AG08396 (cell line): ENCODE measurements at places on chromosomes 4 and X.
A peak's percentile ranks its signal among the peaks of the same experiment; 100 is the strongest.

- peak; percentile 23 for DNase-seq
Measured at GRCh38 chrX:12771445-12772069, 19.7 kb upstream of the PRPS2 start.

GRCh38 chrX:43525901-43526610 is 130.0 kb upstream of the MAOA start:
- no peak for DNase-seq

DNA sequence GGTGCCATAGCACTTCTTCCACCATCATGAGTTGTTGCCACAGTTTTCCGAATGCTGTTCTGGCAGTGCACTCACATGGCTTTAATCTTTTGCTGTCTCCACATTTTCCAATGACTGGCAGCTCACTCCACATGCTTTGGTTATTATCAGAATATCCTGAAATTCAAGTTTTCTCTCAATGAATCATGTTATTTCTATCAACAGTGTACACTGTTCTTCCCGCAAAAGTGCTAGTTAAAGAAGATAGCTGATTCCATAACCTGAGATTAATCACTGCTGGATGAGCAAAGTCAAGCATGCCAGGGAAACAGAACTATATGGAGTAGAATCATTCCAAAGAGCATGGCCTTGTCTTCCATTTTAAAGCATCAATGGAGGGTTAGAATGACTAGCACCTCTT is 14.6 kb upstream of the IL13RA2 start:
- no peak for DNase-seq

- DNase-seq = peak; percentile 38
Measured at GRCh38 chrX:74925225-74926088, at the start of gene NEXMIF. Gene NEXMIF (minus strand): TSS chrX:74925452.

DNA sequence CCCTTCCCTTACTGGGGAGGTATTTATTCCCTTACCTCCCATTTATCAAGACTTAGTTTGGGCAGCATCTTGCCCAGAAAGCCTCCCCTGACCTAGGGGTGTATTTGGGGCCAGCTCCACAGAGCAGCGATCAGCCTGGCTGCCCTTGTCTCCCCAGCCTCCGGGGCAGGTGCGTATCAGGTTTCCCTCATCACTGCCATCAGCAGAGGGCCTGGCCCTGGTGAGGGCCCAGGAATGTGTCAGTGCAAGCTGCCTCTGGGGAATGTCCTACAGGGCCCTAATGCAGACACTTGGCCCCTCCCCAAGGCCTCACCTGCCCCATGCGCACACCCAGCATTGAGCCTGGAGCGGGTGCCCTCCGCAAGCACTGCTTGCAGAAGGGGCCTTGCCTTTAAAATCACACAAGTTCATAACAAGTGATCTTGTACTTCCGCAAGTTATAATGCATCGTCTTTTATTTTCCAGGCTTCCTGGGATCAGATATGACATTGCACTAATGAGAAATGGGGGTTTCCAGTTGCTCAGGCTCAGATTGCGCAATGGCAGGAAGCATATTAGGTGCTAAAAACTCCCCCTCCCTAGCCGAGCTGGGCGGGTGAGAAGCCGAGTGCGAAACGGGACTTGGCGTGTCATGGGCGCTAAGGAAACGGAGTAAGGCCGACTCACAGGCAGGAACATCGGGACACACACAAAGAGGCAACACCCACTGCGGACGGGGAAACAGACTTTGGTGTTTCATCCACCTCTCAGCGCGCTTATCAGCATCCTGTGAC is 25.4 kb upstream of the AFAP1 start:
- no peak for DNase-seq

- peak; percentile 21 for DNase-seq
Measured at GRCh38 chr4:137819964-137820383, 287.7 kb upstream of the PCDH18 start.

GRCh38 chrX:129714581-129714980 is 24.2 kb upstream of the XPNPEP2 start:
- no peak for DNase-seq

DNA sequence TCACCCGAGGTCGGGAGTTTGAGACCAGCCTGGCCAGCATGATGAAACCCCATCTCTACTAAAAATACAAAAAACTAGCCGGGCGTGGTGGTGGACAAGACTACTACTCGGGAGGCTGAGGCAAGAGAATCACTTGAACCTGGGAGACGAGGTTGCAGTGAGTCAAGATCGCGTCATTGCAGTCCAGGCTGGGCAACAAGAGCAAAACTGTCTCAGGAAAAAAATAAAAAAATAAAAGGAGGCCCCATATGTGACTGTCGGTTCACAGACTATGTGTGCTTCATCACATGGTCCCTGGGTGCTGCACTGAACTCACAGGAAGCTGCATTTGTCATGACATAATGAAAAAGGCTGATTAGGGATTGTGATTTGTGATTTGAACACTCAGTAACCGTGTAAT is 6.4 kb downstream of the TRIML1 start:
- no peak for DNase-seq

DNA sequence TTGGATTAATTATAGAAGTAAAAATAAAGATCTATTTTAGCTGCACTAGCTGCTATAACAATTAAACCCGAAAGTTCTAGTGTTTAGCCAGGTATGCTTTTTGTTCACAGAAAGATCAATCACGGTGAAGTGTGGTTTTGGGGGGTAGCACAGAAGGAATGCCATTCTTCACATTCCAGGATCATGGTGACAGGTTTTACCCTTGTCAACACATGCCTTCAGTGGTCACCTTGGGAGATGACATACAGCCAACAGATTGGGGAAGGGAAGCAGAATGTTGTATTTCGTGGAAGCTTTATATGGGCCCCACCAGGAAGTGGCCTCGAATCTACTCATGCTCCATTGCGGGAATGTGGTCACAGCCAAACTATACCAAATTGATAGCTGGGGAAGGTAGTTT is 753.6 kb downstream of the RAPGEF2 start:
- no peak for DNase-seq

GRCh38 chrX:25427873-25428555 is 412.2 kb upstream of the ARX start:
- no peak for DNase-seq

GRCh38 chr4:33272722-33273121 is 2552.6 kb downstream of the PCDH7 start:
- no peak for DNase-seq

DNA sequence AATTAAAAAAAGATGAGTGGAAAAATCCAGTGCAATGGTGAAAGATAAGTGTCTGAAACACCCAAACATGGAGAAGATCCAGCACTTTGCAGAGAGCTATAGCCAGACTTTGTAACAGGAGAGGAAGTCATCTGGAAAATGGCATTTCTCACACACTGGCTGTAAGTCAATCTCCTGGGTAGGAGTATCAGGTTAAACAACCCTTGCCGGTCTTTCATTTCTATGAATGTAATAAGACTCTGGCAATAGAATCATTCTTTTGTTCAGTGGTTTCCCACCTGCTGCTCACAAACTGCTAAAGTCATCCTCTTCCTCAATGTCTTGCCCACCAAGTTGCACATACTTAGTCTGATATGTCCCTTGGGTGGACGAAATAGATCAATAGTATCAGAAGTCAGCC is 94.0 kb upstream of the ATP8A1 start:
- no peak for DNase-seq

- DNase-seq = no peak
Measured at GRCh38 chr4:67087897-67088296, 457.4 kb downstream of the CENPC start.

GRCh38 chr4:76699751-76700310 is 198.1 kb downstream of the SOWAHB start:
- no peak for DNase-seq

DNA sequence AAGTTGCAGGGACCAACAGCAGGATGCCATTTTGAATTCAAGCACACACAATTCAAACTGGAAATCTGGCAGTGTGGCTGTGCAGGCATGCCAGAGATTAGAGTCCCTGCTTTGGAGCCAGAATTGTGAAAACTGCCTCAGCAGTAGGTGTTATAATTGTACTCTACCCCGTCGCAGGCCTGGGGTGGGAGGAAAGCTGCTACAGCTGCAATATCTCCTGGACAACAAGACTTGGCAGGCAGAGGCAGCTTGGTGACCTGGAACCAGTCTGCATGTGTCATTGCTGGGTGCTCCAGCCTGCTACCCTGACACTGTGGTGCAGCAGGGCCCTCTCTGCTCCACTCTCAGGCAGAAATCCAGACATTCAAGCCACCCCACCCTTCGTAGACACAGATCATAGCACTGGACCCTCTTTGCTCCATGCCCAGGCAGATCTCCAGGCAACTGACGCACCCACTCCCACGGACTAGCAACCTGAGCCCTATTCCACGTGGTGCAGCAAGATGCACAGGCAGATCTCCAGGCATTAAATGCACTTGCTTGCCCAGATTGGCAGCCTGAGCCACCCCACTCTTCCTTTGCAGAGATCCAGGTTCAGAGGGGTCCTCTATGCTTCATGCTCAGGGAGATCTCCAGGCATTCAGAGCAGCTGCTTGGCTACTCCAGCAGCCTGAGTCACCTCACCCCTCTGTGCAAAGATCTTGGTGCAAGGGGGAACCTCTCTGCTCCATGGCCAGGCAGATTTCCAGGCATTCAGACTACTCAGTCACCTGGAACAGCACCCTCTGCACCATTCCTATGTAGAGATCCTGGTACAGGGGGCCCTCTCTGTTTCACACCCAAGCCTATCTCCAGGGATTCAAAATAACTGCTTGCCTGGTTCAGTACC is 140.5 kb downstream of the LRBA start:
- DNase-seq = no peak
